ENCODE measurements at places on chromosomes 11 and 22. TPM values are rescaled to one million over a fixed set of nuclear protein-coding genes. Genes with fewer than 3 reads are reported as not detected.

DNA sequence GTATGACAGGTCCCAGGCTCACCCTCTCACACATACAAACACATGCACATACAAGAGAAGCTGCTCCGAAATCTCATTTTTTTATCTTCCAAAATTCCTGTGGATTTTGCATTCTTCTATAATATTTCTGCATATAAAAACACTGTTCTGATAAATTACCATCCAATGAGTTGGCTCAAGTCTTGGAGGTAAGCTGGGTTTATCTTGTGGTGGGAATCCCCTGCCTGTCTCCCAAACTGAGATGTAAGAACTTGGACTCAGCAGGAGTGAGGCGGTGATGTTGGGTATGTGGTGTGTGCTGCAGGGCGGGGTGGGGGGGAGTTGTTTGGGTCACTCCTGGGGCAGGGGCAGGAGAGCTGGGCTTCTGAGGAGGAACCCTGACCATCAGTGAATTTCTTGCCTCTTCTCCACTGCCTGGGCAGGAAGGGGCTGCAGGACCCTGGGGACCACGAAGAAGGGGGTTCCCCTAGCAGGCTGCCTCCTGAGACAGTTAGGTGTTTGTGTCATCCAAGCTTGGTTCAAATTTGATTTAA is 6.8 kb upstream of the P2RY6 start:
- DNase-seq: no peak

DNA sequence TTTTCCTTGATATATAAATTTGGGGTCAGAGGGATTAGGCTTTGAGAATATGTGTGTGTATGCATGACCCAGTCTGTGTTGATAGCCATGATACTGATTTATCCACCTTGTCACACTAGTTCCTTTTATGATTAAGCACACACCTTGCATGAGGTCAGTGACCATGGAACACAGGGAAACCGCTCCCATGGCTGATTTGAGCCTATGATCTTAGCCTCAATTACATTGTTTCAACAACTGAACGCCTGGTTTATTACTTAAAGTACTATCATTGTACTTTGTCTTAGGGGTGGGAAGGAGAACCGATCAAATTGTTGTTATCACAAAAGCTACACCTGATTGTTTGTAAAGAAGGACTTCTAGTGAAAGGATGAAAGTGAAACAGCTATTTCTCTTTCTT is 70.7 kb downstream of the ARFGAP2 start:
- no peak for DNase-seq

- DNase-seq: no peak
These were observed 6.6 kb downstream of the LIMK2 start for GRCh38 chr22:31218565-31219262.

DNA sequence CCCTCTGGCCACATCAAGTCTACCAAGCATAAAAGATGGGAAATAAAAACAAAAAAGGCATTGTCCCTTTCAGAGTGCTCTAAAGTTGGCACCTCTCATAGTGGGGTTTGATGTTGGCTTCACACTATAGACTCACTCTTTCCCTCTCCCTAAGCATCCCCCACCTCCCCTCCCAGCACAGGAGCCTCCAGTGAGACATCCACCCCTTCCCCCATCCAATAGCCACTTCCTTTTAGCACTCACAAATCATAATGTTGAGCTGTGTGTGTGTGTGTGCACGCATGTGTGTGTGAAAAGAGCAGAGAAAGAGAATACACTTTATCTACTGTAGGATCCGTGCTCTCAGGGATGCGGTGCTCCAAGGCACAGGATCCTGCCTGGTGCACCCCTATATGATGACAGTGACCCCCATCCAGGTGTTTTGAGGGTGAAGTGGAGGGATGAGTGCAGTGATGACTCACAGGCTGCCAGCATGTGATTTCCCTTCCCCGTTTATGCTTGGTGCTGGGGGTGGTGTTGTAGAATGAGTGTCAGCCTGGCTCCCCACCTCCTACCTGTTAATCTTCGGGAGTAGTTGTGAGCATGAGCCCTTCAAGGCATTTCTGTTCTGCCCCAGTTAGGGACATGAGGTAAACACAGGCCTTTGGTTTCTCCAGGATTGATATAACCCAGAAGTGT is 235.2 kb upstream of the B3GAT1 start:
- DNase-seq: no peak

GRCh38 chr11:34337016-34337415 is 20.8 kb downstream of the ABTB2 start:
- DNase-seq: no peak

DNA sequence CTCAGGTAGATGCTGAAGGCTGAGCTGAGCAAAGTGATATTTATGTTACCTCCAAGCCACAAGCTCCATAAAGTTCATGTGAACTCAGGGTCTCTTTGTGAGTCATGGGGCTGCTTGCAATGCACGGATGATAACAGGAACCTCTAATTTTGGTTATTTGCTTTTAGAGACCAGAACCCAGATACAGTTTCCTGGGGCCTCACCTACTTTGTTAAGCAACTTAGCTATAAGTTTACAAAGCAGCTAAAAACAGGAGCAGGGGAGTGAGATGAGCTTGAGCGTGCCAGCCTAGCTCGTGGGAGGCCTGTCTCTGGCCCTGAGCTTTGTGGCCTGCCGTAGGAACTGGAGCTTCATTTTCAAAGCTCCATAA is 29.2 kb downstream of the SREBF2 start:
- no peak for DNase-seq

- DNase-seq: no peak
These were observed 112.0 kb upstream of the MTNR1B start for GRCh38 chr11:92857407-92857806.

- DNase-seq: no peak
These were observed 38.5 kb upstream of the NFRKB start for GRCh38 chr11:129933891-129934290.

GRCh38 chr11:66639066-66639813 is 737 bp downstream of the RBM4 start:
- no peak for DNase-seq

- no peak for DNase-seq
These were observed 25.4 kb upstream of the SEZ6L start for GRCh38 chr22:26143806-26144325.

GRCh38 chr11:111331711-111332479 is 33.5 kb downstream of the POU2AF3 start:
- DNase-seq: no peak

DNA sequence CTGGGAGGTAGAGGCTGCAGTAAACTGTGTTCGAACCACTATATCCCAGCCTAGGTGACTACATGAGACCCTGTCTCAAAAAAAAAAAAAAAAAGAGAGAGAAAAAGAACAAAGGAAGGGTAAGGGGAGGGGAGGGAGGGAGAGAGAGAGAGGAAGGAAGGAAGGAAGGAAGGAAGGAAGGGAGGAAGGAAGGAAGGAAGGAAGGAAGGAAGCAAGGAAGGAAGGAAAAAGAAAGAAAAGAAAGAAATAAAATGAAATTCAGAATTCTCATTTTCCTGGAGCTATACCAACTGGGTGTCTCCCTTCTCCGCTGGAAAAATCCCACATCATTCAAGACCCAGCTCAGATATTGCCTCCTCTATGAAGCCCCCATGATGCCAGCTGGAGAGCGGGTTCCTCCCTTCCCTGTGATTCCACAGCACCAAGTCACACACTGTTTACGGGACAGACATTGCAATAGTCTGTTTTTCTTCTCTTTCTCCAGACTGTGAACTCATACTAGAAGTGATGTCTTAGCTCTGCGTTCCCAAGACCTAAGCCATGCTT is 3.0 kb upstream of the PPFIA1 start:
- DNase-seq: no peak

DNA sequence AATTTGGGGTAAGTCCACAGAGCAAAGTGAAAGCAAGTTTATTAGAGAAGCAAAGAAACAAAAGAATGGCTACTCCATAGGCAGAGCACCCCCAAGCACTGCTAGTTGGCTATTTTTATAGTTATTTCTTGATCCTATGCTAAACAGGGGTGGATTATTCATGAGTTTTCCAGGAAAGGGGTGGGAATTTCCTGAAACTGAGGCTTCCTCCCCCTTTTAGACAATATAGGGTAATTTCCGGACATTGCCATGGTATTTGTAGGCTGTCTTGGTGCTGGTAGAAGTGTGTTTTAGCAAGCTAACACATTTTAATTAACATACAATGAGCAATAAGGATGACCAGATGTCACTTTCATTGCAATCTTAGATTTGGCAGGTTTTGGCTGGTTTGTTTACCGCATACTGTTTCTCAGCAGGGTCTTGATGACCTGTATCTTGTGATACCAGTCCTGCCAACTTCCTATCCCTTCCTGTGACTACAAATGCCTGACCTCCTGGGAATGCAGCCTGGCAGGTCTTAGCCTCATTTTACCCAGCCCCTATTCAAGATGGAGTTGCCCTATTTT is 937 bp upstream of the C1QTNF6 start:
- DNase-seq: no peak

DNA sequence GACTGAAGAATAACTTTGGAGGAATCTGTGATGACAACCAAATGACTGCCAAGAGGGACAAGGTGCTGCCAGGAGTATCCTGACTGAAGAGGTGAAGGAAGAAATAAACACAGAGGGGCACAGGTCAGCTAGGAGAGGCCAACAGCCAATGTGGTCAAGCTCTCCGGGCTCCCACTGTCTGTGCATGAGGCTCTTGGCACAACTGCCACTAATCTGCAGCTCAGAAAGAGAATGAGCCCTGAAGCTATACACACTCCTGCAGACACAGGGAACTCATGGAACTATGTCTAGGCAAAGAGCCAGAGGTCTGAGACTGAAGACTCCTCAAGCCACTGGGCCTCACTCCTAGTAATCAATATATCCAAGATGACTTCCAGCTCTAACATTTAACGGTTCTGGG is 7.0 kb downstream of the THRSP start:
- DNase-seq: no peak

- no peak for DNase-seq
These were observed 15.9 kb upstream of the CDC42EP2 start for GRCh38 chr11:65298655-65299179.

DNA sequence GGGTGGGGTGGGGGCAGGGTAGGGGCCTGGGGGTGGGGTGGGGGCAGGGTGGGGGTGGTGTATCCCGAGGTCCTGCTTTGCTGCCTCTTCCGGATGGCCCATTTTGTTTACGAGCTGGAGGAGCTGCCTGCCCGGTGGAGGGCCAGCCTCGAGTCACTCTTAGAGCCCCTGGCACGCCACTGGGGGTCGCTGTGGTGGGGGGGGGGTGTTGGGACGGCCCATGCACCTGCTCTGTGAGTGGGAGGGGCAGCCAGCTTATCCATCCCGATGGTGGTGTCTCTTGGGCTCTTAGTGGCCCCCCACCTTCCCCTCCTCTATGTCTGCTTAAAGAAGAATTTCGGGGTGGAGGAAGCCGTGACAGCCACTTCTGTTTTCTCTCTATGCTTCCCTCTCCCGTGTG is 24.6 kb downstream of the MRGPRD start:
- DNase-seq: no peak

DNA sequence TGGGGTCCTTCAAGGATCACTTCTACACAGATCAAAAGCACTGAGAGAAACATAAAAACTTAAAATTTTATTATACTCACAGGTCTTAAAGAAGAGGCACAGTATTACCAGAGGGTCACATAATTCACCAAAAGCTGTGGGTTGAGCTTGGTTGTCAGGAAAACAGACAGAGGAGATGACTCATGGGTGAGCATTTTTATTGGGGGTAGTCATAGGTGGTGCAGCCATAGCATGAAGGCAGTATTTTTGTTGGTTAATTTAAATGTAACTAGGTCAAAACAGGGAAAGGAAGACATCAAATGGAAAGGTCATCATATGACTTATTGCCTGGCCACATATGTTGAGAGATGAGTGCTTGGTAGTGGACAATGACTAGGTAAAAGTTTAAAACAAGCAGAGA is 24.2 kb downstream of the OR5B17 start:
- DNase-seq: no peak

- DNase-seq: no peak
These were observed 478.8 kb upstream of the RAG2 start for GRCh38 chr11:37076866-37077265.

CNGA4 gene
- not detected for total RNA-seq

DUSP8 gene
- total RNA-seq: 11.5 TPM

MS4A1 gene
- 0.78 TPM for total RNA-seq

TSSK2 gene
- not detected for total RNA-seq

OR51B4 gene
- total RNA-seq: not detected

SMIM35 gene
- not detected for total RNA-seq

All from right lobe of liver (tissue), 6 donors.